ENCODE measurements at places on chromosomes 16 and 17. TPM values are rescaled to one million over a fixed set of nuclear protein-coding genes. Genes with fewer than 3 reads are reported as not detected.

DNA sequence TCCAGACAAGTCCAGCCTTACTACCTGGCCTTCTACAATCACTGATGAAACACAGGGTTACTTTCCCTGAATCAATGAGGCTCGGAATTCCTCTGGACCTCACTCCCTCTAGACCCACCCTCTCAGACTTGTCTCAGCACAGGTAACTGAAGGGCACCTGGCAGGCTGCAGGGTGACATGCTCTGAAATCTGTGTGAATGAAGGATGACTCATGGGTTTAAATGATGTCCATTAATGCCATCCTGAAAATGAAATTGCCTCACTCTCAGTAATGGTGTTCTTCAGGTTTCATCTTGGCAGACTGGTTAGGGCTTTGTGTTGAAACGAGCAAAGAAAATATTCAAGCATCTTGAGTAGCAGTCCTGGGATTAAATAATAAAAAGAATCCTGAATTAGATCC is 134.4 kb downstream of the MAF start:
- DNase-seq, result no peak

GRCh38 chr16:71584543-71585317 is 7.8 kb upstream of the TAT start:
- DNase-seq, result no peak

The DVL2 gene
- 45.3 TPM for total RNA-seq

- DNase-seq, result no peak
These were observed 5.7 kb upstream of the SPHK1 start for GRCh38 chr17:76378548-76379274.

DNA sequence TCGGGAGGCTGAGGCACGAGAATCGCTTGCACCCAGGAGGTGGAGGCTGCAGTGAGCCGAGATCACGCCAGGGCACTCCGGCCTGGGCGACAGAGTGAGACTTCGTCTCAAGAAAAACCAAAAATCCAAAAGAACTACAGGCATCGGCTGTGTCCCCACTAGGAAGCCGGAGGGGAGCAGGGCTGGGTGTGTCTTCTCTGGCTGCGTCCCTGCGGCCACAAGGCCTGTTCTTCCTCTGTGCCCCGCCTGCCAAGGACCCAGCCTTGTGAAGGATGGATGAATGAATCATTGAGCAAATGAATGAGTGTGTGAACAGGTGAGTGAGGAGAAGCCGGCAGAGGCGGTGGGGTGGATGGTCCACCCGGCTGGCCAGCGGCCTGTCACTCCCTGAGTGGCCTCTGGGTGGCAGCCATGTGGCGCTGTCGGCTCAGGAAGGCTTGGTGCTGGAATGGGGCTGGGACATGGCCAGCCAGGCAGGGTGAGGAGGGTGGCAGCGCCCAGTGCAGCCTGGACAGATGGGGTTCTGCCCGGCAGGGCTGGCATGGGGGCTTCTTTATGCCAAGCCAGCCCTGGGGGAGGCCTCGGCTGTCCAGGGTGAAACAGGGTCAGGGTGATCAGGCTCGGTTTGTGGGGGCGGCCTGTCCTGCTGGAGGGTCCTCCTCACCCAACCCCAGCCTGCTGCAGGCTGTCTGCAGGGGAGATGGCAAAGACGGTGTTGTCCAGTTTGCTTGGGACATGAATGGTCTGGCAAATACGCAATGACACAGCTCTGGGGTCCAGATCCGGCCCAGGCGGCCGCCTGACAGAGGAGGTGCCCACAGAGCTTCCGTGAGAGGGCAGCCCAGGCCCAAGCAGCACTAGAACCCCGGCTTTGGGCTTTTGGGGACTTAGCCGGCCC is 21.7 kb downstream of the SLC25A10 start:
- peak; percentile 75 for DNase-seq
